Tibial artery (tissue), 4 donors: ENCODE measurements at places on chromosomes 13 and 19.

- H3K4me3 ChIP-seq = no peak overlapping the region
- H3K36me3 ChIP-seq = peaks cover 61% of the 10 kb centered on the region
- no peak overlapping the region for H3K27ac ChIP-seq
- no peak for DNase-seq
Observed at GRCh38 chr19:55047951-55048350, 9.9 kb upstream of the GP6 start.

DNA sequence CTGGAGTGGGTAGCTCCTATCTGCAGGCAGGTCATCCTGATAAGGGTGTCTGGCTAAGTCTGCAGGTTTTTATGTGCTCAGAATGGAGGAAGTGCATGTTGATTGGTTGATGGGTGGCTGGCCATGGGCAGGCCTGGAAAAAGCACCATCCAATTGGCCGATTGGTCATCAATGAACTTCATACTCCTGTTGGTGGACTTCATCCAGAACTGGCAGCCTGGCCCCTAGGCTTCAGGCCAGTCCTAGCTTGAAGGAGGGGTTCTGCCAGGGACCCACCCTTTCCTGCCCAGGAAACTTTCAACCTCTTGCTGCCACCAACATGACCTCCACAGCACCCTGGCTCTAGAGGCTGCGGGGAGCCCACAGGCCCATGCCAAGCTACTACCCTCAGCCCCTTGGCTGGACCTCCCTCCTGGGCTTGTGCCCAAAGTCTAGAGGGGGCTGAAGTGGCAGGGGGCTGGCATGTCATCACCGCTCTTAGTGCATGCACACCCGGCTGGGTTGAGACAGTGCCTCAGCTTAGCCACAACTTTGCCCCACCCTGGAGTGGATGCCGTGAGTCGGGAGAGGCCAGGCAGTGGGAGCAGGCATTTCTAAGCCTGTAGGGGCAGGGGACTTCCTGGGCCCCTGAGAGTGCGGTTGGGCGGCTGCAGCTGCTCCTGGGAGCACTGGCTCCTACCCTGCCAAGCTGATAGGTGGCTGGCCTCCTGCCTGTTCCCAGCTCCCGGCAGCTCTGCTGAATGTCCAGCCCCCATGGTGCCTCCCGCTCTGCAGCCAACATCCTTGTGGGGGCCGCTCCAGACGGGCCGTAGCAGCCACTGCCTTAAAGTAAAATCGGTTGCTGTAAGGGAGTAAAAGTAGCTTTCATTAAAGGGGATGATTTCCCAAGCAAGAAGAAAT lies 13.2 kb downstream of the DNAJC15 start:
- H3K4me3 ChIP-seq = no peak overlapping the region
- peaks cover 9% of the 10 kb centered on the region for H3K36me3 ChIP-seq
- DNase-seq = no peak
- no peaks in the 10 kb centered on the region for H3K27me3 ChIP-seq

DNA sequence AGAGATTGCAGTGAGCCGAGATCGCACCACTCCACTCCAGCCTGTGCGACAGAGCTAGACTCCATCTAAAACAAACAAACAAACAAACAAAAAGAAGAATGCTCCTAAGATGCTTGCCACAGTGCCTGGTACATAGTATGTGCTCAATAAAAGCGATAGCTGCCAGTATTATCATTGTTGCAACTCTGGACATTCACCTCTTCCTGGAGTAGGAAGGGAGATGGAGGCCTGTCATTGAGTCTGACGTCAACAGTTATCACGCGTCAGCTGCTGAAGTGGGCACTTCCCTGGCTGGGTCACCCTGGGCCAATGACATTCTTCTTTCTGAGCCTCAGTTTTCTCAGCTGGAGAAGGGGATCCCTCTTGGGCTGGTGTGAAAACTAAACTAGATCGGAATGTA lies 4.2 kb upstream of the PLAUR start:
- H3K4me3 ChIP-seq = no peak overlapping the region
- H3K27me3 ChIP-seq = no peaks in the 10 kb centered on the region

GRCh38 chr13:93254775-93255174 lies 28.2 kb downstream of the GPC6 start:
- no peaks in the 10 kb centered on the region for H3K36me3 ChIP-seq
- H3K27me3 ChIP-seq = no peaks in the 10 kb centered on the region
- peak overlapping the region; percentile 35 for H3K27ac ChIP-seq

DNA sequence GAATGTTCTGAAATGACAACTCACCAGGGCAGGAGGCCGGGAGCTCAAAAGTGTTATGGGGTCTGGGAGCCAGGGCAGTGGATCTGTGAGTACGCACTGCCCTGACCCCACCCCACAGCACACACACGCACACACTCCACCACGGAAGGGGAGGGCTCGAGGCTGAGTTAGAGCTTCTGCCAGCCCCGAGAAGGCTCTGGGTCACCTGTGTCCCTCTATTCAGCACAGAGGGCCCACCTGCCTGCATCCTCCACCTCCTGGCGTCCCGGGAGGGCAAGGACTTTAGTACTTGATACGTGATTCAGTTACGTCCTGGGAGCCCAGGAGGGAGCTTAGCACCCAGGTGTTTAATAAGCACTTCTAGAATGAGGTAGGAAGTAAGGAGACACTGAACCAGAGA lies 190.0 kb upstream of the GPR12 start:
- H3K4me3 ChIP-seq = no peak overlapping the region
- H3K4me1 ChIP-seq = no peaks in the 10 kb centered on the region
- no peaks in the 10 kb centered on the region for H3K36me3 ChIP-seq
